ENCODE measurements at places on chromosomes 2 and 18. TPM values are rescaled to one million over a fixed set of nuclear protein-coding genes. Genes with fewer than 3 reads are reported as not detected.

GRCh38 chr2:237259201-237259600 is 154.8 kb downstream of the COL6A3 start:
- no peak for DNase-seq
- peaks cover 36% of the 10 kb centered on the region for H3K4me1 ChIP-seq
- H3K36me3 ChIP-seq: no peaks in the 10 kb centered on the region
- H3K4me3 ChIP-seq: no peak overlapping the region

DNA sequence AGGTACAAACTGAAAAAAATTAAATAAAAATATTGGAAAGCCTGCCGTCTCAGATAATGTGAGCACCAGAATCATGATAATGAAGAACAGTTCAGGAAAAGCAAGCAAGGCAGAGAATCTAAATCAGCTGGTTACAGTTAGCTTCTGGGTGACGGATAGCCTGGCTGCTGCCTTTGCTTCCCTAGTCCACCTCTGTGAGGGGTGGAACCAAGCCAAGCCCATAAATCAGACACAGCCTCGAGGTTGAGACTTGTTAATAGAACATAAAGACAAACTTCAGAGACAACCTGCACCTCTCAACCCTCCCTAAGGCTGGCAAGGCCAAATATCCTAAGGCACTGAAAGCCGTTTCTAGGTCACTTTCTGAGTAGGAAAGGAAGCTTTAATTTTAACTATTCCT is 334.7 kb upstream of the SLC39A10 start:
- peak overlapping the region; percentile 7 for H3K4me3 ChIP-seq
- H3K27me3 ChIP-seq: no peaks in the 10 kb centered on the region
- H3K36me3 ChIP-seq: no peaks in the 10 kb centered on the region
- peak overlapping the region; percentile 54 for H3K27ac ChIP-seq

LYG1 gene
- 2.2 TPM for total RNA-seq

- H3K36me3 ChIP-seq: peaks cover 24% of the 10 kb centered on the region
Observed at GRCh38 chr2:72570413-72570812, 255.4 kb downstream of the EXOC6B start.

DNA sequence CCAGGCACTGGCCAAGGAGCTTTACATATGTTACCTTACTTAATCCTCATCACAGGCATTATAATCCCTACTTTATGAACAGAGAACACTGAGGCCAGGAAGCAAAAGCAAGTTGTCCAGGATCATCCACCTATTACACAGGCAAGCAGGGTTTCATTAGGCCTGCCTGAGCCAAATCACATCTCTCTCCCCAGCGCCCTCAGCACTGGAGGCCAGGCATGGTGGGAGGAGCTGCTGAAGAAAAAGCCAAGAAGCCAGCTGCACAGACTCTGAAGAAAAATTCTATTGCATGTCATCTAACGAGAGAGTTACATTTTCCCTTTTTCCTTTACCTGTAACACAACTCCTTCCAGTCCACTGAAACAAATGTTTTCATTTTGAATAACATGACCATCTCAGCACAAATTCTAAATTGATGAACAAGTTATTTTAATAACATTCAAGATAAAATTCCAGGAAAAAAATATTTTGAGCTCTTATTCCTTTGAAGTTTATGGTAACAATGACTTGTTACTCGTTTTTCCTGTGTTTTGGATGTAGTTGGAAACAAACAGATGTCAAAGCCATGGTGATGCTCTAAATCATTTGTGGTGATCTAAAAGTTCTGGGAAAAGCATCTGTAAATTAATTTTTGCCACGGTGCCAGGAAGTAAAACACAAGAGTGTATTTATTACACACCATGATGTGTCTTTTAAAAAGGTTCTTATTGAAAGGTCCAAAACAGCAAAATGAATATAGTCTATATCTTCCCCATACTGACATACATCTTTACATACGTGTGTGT is 139.0 kb upstream of the ITGB6 start:
- H3K27me3 ChIP-seq: no peaks in the 10 kb centered on the region
- peaks cover 32% of the 10 kb centered on the region for H3K4me1 ChIP-seq
- H3K4me3 ChIP-seq: no peak overlapping the region
- H3K27ac ChIP-seq: peak overlapping the region; percentile 90
- no peak for DNase-seq

DNA sequence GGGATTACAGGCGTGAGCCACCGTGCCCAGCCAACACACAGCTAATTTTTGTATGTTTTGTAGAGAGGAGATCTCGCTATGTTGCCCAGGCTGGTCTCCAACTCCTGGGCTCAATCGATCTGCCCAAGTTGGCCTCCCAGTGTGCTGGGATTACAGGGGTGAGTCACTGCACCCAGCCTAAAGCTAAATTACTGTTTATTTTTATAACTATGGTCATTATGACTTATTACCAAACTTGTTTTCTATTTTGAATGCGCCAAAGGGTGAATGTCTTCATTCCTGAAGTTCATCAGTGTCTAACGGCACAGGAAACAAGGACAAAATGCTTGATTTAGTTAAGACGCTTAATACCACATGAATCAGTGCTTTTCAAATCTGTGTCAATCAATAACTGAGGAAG is 38.9 kb upstream of the GREB1L start:
- H3K27me3 ChIP-seq: no peaks in the 10 kb centered on the region
- H3K4me3 ChIP-seq: no peak overlapping the region
- no peak for DNase-seq
- H3K27ac ChIP-seq: no peak overlapping the region
- H3K36me3 ChIP-seq: no peaks in the 10 kb centered on the region
- H3K4me1 ChIP-seq: peaks cover 5% of the 10 kb centered on the region

HOXD13 gene
- total RNA-seq: 0.63 TPM

- peaks cover 2% of the 10 kb centered on the region for H3K27me3 ChIP-seq
- H3K4me1 ChIP-seq: no peaks in the 10 kb centered on the region
- no peak for DNase-seq
Observed at GRCh38 chr2:57504787-57505186, 541.8 kb upstream of the VRK2 start.

- H3K27me3 ChIP-seq: no peaks in the 10 kb centered on the region
- no peak overlapping the region for H3K4me3 ChIP-seq
- H3K27ac ChIP-seq: peak overlapping the region; percentile 3
- no peaks in the 10 kb centered on the region for H3K36me3 ChIP-seq
- no peak for DNase-seq
Observed at GRCh38 chr2:192035731-192036442, 158.8 kb downstream of the TMEFF2 start.

GRCh38 chr2:138504092-138504491 is 2.5 kb downstream of the SPOPL start:
- H3K36me3 ChIP-seq: no peaks in the 10 kb centered on the region
- H3K4me1 ChIP-seq: peaks cover 50% of the 10 kb centered on the region
- no peaks in the 10 kb centered on the region for H3K27me3 ChIP-seq
- DNase-seq: no peak
- no peak overlapping the region for H3K27ac ChIP-seq

SPC25 gene
- 10.1 TPM for total RNA-seq
